ENCODE measurements at places on chromosomes 6 and 20. TPM values are rescaled to one million over a fixed set of nuclear protein-coding genes. Genes with fewer than 3 reads are reported as not detected.

Gene GPR63
- total RNA-seq, result 6.0 TPM

Gene CAGE1
- 0.16 TPM for total RNA-seq

Gene C4B
- 5.3 TPM for total RNA-seq

Gene WTAP
- total RNA-seq, result 126 TPM

Gene KCNB1
- total RNA-seq, result 2.8 TPM

Gene PREP
- total RNA-seq, result 42.9 TPM

Gene EEF1A1
- 11,975 TPM for total RNA-seq

Gene TAP2
- 18.2 TPM for total RNA-seq

Gene RSPO4
- total RNA-seq, result 0.23 TPM

Measured in neural crest cell (in vitro differentiated cells).